Activated T-helper 9 cell treated with anti-CD3 and anti-CD28 coated beads, Interleukin-2, amount 50 U/mL, for 16 hours (primary cell): ENCODE measurements at places on chromosomes 7 and 10.

GRCh38 chr10:94725871-94726270, 36.6 kb upstream of the CYP2C19 start:
- no peak for DNase-seq

DNA sequence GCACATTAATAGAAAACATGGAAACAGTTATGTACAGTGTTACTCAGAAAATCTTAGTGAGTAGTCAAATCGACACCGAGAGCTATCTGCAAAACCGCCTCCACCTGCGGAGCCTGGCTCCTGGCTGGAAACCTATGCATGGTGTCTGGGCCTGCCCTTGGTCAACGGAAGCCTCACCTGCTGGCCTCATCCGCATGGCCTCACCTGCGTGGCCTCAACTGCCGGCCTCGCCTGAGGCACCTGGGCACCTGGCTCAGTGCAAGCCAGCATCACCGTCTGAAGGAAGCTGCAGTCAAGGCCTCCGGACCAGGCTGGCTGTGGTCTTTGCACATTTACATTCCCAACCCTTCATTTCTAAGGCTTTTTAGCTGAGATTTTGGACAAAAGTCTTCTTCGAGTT, 352.1 kb downstream of the POM121L12 start:
- no peak for DNase-seq

DNA sequence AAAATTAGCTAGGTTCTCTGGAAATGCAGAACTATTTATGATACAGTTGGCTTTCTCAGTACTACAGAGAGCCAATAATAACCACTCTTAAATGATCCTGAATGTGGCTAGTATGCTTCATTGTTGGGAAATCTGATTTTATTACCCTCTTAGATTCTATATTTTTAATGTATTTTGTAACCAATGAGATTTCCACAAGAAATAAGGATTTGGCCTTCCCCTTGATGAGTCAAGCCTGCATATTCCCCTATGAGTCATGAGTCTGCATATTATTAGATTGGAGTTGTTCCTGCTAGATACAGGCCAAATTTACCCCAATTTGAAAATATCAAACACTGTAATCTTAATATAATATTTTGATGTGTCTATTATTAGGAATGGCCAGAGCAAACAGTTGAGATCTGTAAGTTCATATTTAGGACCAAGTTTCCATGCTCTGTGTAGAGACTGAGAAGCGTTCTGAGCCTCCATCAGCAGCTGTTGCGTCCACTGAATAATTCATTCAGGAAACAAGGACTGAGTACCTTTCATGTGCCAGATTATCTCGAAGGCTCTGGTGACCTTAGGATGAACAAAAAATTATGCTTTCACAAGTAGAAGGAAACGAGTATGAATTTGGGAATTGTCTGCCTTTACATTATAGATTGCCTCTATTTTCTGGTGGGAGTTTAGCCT, 793.4 kb downstream of the NRG3 start:
- no peak for DNase-seq

GRCh38 chr7:51324206-51324898, 7.7 kb upstream of the COBL start:
- no peak for DNase-seq

DNA sequence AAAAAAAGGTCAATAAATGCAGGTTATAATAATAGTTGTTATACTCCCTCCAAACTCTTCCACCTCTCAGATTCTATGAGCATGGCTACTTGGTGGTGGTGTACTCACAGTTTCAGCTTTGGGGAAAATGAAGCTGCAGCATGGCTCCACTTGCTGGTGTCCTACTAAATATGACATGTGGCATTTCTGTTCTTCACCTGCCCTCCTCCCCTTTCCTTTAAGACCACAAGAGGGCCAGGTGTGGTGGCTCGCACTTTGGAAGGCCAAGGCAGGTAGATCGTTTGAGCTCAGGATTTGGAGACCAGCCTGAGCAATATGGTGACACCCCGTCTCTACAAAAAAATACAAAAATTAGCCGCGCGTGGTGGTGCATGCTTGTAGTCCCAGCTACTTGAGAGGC, 101.1 kb downstream of the SLC37A3 start:
- DNase-seq: no peak

DNA sequence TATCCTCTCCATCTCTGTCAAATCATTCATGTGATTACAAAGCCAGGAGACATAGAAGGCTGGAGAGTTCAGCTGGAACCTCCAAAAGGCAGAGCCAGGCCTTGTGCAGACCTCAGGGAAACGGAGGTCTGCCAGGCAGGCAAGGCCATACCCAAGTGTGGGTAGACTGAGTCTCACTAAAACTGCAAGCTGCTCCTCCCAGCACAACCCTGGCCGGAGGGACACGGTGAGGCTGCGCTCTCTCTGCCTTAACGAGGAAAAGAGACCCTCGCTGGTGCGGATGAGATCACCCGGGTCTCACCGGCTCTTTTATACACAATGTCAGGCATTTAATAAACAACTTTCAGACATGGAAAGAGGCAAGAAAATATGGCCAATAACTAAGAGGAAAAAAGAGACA, 66.1 kb upstream of the INPP5A start:
- no peak for DNase-seq

GRCh38 chr10:90732581-90732980, 125.3 kb downstream of the HTR7 start:
- DNase-seq: no peak

DNA sequence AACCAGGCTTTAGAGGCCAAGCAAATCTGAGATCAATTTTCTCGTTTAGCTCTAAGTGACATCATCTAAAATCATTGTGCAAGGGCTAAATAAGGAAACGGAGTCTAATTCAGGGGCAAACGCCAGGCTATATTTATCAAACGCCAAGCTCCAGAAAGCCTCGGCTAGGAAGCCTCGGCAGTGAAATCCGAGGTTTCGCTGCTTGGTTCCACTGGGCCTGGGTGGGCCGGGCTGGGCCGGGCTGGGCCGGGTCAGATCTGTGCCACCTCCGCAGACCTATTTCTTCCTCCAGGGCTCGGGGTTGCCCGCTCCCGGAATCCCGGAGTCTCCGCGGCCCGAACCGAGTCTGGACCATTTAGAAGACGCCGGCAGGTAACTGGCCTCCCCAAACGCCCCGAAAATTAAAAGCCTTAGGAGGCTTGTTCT, 459 bp upstream of the FEZF1 start:
- DNase-seq: no peak

- DNase-seq: no peak
Measured at GRCh38 chr7:66319407-66319979, 114.4 kb downstream of the TPST1 start.

GRCh38 chr10:62635127-62635526, 169.4 kb upstream of the ADO start:
- no peak for DNase-seq

GRCh38 chr7:119783799-119784198, 489.2 kb upstream of the KCND2 start:
- no peak for DNase-seq

DNA sequence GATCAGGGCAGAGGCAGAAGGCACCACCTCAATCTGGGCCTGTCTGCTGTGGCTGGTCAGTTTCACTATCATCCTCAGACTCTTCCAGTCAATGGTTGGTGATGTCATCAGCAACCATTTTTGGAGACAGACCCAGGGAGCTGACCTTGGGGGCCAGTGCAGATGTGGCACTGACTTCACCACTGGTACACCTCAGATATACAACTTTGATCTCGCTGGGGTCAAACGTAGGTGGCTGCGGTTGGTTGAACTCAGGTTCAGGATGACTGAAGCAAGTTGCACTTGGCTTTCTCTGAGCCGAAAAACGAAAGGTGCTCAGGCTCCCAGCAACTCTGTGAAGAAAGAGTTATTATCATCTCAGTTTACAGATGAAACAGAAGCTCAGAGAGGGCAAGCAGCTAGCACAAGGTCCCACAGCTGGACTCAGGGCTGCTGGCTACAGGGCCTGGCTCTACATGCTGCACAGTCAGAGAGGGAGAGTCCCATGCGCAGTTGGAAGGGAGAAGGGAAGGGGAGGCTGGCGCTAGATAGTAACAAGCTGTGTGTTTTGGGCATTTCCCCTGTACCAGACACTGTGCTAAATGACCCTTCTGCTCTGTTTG, 27.2 kb downstream of the ANKRD16 start:
- DNase-seq: no peak

DNA sequence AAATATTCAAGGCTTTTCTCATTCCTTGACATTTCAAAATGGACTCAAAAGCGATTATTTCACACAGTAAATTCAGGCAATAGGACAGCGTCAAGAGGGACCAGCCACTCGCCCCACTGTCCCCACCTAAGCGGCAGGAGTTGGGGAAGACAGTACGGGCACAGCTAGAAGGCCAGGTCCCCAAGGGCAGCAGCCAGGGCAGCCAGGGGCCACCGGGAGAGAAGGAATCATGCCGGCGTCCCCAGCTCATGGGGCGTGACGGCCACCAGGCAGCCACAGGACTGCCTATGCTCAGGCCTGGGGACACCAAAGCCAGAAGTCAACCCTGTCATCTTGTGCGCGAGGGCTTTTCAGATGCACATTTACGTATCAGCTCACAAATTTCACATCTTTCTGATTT, 225.7 kb upstream of the PPP2R2D start:
- DNase-seq: no peak

DNA sequence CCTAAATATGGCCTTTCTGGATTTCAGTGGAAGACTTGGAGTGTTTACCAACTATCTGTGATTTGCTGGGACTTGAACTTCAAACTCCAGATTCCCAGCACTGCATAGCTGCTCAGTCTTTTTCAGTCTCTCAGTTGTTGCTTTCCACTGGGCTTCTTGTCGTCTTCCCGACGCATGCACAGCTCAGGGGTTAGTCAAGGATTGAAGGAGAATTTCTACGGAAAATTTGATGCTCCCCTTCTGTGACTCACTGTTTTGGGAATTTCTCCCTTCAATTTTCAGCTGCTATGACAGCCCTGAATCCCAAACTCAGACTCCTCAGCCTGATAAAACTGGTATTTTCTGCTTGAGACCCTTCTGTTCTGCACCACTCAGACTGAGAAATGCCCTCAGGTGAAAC, 91.7 kb downstream of the CYP26A1 start:
- no peak for DNase-seq

DNA sequence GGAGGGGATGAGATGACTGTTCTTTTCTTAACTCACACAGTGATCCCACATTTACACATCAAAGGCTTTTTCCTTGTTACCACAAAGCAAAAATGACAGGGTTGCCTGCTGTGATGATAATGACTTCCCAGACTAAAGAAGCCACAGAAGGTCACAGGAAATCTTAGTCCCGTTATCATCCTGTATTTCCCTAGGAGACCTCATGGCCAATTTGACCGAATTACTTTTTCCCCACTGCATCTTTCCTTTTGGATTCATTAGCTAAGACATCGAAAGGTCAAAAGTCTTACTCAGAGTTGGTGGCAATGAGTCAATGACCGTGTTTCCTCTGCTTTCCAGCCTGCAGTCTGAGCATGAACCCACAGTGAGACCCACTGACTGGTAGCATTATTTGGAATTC, 130.1 kb upstream of the INHBA start:
- DNase-seq: no peak

DNA sequence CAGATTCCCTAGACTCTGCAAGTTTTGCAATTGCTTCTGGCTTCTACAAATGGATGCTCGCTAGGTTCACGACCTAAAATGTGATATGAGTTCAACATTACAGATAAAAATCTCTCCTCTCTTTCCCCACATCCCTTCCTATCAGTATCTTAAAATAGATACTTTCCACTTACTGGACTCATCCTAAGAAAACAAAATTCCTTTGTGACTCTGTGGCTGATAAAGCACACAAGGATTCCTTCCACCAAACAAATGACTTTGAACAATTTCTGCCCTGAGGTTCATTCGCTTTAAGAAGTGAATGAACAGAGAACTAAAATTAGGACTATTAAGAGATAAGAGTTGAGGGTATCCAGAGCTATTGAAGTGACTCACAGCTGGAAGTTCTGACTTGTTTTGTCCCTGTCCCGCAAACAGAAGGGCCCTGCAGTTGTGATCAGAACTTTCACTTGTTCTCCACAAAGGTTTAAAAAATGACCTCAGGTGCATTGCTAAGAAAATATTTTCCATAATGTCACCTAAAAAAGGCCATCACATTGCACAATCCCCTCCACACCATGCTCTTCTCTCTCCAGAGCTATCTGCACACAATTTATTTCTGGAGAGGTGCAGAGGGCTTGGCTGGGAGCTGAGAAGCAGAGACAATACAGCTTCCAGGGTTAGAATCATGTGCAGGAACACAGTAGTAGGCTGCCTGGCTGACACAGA, 96.1 kb downstream of the PIP4K2A start:
- no peak for DNase-seq
